Activated naive CD4-positive, alpha-beta T cell treated with Interleukin-2 at 50 U/mL for 16 hours (primary cell): ENCODE measurements at places on chromosomes 13 and 19.

GRCh38 chr13:111654531-111654930, 334.1 kb downstream of the TEX29 start:
- no peak for DNase-seq

GRCh38 chr13:113049981-113050380, 55.6 kb upstream of the F7 start:
- DNase-seq: no peak

DNA sequence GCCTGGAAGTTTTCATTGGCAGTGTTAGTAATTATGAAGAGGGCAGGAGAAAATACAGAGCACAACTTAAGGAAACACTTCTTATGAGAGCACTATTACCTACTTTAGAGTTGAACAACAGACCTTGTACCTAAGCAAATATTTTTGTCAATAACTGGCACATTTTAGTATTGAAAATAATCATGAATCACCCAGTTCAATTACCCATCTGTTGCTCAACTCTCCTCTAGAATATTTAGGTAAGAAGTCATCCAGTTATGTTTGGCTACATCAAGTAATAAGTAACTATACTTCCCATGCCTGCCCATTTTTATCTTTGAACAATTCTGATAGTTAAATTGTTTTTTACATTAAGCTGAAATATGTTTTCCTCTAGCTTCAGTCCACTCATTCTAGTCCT, 893.4 kb downstream of the DIAPH3 start:
- no peak for DNase-seq

- DNase-seq: no peak
Measured at GRCh38 chr13:105464249-105464648, 1071.2 kb downstream of the EFNB2 start.

GRCh38 chr13:101916108-101916774, 463.8 kb downstream of the ITGBL1 start:
- DNase-seq: no peak

DNA sequence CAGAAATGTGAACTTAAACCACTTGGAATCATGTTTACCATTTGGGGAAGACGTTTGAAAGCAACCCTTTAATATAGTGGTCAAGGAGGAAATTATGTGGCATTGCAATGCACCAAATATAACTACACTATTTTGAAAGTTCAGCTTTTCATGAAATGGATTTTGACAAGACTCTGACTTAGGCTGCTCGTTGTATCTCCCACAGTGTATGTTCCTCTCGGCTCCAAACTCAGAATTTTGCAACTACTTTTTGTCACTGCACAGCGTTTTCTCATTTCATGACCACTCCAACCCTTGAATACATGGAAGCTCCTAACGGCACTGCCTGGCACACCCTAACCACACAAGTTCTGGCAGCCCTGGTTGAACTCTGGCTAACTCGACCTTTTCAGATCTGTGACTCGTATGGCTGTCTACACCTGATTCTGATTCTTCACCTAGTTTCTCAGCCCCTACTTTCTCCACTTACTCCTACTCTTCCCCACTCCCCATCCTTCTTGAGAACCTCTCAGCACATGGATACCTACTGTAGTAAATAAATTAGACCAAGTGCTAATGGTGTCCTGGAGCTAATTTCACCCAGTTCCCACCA, 7.0 kb upstream of the POMP start:
- DNase-seq: no peak

- DNase-seq: no peak
Measured at GRCh38 chr13:29710511-29710910, 115.0 kb upstream of the SLC7A1 start.

DNA sequence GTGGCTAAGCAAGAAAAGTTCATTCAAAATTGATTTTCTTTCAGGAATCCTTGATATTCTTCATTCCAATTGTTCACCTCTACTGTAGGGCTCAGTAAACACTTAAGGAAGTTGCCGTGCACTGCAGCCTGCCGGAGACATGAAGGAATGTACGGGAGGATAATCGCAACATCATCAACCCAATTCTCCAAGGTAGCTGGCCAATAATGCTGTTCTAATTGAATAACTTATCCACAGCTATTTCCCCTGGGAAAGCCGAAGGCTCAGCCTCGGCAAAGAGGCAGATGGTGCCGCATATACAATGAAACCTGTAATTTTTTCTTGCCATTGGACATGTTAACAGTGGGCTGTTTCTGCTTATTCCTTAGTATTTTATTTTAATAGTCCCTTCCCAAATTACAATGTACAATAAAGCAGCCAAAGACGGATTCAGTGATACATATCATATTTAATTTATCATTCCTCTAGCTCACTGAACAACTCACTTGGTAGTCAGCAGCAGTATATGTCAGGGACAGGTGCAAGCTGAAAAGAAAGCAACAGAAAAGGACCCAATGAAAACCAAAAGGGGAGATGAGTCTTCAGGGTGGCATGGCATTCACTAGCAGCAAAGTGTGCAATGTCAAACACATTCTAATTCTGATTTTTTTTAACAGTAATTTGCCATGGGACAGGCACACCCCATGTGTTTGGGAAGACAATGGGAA, 420.5 kb upstream of the KLF12 start:
- no peak for DNase-seq

- DNase-seq: no peak
Measured at GRCh38 chr19:32676895-32677359, 1.3 kb downstream of the RGS9BP start.

DNA sequence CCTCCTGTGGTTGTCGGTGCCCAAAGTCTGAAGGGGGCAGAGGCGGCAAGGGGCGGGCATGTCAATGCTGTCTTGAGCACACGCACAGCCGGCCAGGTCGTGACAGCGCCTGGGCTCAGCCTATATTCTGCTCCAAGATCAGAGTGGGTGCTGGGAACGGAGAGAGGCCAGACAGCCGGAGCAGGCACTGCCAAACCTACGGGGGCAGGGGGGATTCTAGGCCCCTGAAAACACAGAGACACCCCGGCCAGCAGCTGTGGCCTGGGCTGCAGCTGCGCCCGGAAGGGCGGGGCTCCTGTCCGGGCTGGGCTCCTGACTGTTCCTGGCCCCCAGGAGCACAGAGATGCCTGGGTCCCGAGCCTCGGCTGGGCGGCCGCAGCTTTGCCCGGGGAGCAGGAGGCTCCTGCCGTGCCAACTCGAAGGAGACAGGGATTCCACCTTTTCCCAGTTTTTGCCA, 2662.9 kb upstream of the PCDH20 start:
- DNase-seq: no peak

DNA sequence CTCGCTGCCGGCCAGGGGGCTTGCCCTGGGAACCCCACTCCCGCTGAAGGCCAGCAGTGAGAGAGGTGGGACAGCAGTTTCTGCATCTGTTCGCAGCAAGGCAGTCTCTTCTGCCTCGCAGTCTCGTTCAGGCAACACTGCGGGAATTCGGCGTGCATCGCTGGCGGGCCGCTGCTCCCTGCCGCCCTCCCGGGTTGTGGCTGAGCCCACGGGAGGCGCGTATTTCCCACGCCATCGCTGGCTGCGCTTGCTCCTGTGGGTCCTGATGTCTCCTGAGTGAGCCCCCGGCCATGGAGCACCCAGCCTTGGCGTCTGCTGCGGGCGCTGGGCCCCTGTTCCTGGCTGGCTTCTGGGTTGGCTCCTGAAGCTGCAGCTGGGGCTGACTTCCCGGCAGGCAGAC, 227.9 kb downstream of the TEX29 start:
- DNase-seq: no peak

DNA sequence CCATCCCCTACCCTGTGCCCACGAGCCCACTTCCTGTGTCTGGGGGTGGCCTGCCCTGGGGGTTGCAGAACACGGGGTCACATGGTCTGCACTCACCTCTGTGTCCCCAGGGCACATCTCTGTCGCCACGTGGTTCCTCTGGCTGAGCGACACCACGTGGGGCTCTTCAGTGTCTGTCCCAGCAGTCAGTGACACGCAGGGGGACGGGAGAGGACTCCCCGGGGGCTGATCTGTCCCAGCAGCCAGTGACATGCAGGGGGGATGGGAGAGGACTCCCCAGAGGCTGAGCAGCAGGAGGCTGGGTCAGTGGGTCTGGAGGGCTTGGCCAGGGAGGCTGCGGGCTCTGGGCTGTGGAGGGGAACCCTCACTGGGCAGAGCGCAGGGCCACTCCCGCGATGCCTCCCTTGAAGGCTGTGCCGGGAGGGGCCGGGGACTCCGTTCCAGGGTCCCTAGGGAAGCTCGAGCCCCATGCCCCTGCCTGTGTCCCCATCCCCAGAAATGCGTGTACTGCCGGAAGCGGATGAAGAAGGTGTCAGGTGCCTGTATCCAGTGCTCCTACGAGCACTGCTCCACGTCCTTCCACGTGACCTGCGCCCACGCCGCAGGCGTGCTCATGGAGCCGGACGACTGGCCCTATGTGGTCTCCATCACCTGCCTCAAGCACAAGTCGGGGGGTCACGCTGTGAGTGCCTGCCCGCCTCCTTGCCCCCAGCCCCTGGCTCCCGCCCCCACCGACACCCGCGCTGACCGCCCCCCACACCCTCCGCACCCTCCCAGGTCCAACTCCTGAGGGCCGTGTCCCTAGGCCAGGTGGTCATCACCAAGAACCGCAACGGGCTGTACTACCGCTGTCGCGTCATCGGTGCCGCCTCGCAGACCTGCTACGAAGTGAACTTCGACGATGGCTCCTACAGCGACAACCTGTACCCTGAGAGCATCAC, 174.8 kb downstream of the KDM4B start:
- no peak for DNase-seq

DNA sequence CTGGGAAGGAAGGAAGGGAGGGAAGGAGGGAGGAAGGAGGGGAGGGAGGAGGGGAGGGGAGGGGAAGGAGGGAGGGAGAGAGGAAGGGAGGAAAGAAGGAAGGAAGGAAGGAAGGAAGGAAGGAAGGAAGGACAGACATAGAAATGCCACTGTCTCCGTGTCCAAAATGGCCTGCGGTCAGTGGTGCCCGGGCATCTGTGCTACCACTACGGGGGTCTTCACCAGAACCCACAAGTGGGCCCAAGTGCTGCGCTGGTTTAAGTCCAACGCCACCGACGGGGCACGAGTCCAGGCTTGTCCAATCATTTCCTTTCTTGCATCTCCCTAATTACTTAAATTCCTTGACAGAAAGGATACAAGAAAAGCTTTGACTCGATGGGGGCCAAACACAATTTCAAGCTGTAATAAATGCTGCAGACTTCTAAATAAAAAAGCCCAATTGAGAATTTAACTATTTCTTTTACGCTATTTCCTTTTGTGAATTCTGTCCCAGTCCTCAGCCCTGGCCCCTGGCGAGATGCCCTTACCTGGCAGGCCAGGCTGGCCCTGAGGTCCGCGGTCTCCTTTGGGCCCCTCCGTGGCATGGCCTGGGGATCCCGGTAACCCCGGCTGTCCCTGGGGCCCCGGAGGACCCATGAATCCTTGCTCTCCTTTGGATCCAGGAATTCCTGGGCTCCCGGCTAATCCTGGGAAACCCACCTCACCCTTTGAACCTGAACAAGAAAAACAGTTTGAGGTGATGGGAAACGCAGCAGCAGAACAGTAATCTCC, 136.8 kb downstream of the COL4A1 start:
- DNase-seq: no peak

DNA sequence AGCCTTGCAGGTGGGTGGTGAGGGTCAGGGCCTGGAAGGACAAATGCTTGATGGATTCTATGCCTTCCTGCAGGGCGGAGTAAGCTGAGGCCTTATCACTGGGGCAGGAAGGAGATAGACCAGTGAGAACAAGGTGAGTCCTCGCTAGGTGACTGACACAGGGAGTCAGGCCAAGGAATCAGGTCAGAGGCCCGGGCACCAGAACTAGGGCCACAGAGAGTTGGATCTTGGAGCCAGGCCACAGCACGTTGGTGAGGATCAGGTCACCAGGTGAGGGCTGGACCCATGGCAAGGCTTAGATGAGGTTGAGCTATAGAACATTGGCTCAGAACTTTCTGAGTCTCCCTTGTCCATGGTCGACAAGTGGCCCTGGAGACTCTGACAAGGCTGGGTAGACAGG, 328.2 kb downstream of the FOXO1 start:
- no peak for DNase-seq

DNA sequence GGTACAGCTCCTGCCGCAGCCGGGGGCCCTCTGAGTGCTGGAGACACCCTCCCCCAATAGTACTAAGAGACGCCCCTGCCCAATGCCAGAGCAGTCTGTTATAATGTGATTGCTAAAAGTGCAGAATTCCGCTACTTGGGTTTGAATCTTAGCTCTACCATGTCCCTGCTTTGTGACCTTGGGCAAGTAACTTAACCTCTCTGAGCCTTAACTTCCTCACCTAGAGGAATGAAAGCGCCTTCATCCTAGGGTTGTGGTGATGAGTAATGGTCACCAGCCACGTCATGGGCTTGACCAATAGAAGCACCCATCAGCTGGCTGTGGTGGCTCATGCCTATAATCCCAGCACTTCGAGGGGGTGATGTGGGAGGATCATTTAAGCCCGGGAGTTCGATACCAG, 6.5 kb downstream of the PLEKHG2 start:
- no peak for DNase-seq

GRCh38 chr19:5663904-5664303, 16.4 kb downstream of the MICOS13 start:
- DNase-seq: no peak

- DNase-seq: no peak
Measured at GRCh38 chr13:31761951-31762350, 22.6 kb downstream of the RXFP2 start.

DNA sequence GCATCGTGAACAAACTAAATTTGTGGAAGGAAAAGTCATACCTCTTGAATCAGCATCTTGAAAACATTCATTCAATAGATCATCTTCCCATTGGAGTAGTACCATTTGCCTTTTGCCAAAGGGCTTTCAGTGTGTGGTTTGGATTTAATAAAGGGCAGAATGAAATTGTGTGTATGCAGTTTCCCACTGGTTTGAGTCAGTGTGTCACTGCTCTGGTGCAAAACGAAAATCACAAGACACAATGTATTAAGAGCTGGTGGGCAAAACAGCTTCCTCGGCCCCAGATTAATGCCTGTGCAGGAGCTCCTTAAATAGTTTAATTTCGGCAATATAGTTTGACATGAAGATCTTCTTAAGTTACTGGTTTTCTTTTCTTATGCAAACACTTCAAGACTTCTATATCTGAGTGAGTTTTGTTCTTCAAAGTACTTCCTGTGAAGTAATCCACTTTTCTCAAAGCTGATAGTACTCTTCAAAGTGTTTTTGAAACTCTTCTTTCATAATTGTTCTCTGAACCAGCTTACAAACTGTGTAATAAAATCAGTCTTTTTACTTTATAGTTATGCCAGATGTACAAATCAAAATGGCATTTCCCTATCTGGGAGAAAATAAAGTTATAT, 32.1 kb downstream of the RASL11A start:
- no peak for DNase-seq

DNA sequence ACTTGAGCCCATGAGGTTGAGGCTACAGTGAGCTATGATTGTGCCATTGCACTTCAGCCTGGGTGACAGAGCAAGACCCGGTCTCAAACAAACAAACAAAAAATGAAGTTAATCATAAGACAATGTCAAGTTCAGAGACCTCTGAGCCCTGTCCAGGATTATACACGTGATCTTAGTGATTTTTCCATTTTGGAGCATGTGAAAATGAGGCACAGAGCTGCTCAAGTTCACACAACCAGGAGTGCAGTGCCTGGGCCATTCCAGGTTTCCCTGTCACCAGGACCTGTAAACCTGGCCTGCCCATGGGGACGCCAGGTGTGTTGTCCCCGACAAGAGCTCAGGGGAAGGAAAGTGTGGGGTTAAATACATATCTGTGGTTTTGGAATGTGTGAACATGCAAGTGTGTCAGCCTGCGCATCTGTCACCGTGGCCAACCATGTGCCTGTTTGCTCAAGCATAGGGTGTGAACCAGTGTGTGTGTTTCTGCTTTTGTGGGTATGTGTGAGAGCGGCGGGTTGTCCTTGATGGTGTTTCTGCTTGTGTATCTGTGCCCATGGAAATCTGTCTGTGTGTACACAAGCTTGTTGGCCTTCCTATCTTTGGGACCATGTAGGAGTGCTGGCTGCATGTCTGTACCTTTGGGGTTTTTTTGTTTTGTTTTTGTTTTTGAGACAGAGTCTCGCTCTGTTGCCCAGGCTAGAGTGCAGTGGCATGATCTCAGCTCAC, 1.5 kb upstream of the FXYD1 start:
- DNase-seq: no peak
